ENCODE measurements at places on chromosomes 6 and 20. TPM values are rescaled to one million over a fixed set of nuclear protein-coding genes. Genes with fewer than 3 reads are reported as not detected.

- no peak overlapping the region for H3K4me3 ChIP-seq
- H3K4me1 ChIP-seq, result no peaks in the 10 kb centered on the region
- no peaks in the 10 kb centered on the region for H3K27me3 ChIP-seq
- H3K27ac ChIP-seq, result no peak overlapping the region
Observed at GRCh38 chr6:54898767-54899166, 52.2 kb downstream of the FAM83B start.

DNA sequence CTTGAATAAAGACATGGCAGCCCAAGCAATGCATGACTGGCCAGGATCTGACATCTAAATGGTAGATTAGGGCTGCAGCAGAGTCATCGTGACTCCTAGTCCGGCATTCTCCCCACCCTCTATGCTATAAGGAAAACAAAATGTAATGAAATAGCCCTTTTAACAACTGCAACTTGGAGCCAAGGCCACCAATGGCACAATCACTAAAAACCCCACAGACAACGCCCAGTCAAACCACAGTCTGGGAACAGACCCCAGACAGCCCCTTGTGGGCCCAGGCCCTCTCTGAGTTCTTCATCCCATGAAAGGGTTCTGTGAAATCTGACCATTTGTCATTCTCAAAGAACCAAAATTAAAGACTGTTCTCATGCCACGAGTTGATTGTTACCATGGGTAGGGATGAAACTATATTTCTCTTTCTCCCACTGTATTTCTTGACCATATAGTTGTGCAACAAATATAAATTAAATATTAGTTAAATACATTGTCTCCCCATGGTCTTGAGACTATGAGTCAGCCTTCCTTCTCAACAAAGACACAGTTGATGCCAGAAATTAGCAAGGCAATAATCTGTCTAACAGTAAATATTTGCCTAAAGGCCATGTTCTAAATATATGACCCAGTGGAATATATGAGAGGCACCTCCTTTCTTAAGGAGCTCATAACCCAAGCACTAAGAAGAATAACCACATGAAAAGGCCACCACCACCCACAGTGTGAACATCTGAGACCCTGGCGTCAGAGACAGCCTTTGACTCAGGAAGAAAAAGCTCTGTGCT lies 85.6 kb upstream of the SSTR4 start:
- DNase-seq, result no peak
- no peak overlapping the region for H3K4me3 ChIP-seq
- no peaks in the 10 kb centered on the region for H3K36me3 ChIP-seq
- no peak overlapping the region for H3K27ac ChIP-seq
- peaks cover 6% of the 10 kb centered on the region for H3K27me3 ChIP-seq

- no peak overlapping the region for H3K27ac ChIP-seq
- no peaks in the 10 kb centered on the region for H3K27me3 ChIP-seq
- peaks cover 6% of the 10 kb centered on the region for H3K4me1 ChIP-seq
- no peak for DNase-seq
Observed at GRCh38 chr6:11429577-11429976, 108.0 kb upstream of the TMEM170B start.

DNA sequence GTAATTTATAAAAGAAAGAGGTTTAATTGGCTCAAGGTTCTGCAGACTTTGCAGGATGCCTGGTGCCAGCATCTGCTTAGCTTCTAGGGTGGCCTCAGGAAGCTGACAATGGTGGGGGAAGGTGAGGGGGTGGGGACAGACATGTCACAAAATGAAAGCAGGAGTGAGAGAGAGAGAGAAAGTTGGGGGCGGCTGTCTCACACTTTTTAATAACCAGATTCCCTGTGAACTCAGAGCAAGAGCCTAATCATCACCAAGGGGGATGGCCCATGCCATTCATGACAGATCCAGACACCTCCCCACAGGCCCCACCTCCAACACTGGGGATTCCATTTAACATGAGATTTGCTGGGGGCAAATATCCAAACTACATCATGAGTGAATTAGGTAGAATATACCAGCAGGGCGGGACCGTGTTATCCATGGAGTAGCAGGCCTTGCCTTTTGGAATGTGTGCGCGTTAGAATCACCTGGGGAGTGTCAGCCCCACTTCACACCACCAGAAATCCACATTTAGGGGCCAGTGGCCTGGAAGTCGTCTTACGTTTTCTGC lies 258.8 kb downstream of the CDH4 start:
- no peaks in the 10 kb centered on the region for H3K36me3 ChIP-seq
- no peaks in the 10 kb centered on the region for H3K4me1 ChIP-seq
- no peak for DNase-seq

DNA sequence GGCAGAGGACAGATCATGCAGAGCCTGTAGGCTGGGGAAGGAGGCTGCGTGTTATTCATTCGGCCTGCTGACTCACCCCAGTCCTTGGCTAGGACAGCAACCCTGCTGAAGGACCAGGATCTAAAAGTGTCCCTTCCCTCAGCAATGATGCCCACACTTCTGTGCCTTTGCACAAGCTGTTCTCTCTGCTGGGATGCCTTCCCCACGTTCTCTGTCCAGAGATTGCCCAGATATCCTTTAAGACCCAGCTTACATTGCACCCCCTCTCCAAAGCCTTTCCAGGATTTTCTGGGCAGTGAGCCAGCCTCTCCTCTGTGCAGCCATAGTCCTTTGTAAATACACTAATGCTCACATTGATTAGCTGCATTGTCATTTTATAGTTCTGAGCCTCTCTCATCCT lies 99.3 kb upstream of the CHD6 start:
- no peak overlapping the region for H3K27ac ChIP-seq
- H3K27me3 ChIP-seq, result no peaks in the 10 kb centered on the region
- no peaks in the 10 kb centered on the region for H3K4me1 ChIP-seq

DNA sequence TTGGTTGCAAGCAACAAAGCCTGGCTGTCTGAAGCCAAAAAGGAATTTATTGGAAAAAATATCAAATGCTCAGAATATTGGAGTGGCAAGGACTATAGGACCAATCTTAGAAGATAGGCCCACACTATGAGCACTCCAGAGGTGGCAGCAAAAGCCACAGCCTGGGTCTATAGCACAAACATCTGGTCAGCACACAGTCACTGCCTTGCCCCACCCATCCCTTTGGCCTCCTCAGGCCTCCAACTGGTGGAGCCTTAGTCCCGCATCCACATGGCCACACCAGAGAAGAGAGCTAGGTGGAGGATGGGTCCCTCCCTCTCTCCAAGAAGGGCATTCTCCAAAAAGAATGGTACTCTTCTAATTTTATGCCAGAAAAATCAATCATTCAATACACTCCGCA lies 14.0 kb downstream of the NUDT3 start:
- H3K27me3 ChIP-seq, result no peaks in the 10 kb centered on the region
- no peaks in the 10 kb centered on the region for H3K4me1 ChIP-seq
- no peak for DNase-seq
- no peak overlapping the region for H3K27ac ChIP-seq
- H3K36me3 ChIP-seq, result no peaks in the 10 kb centered on the region
- no peak overlapping the region for H3K4me3 ChIP-seq

GRCh38 chr6:163782436-163783003 lies 368.0 kb downstream of the QKI start:
- H3K4me1 ChIP-seq, result no peaks in the 10 kb centered on the region
- H3K36me3 ChIP-seq, result no peaks in the 10 kb centered on the region
- H3K27ac ChIP-seq, result no peak overlapping the region
- DNase-seq, result no peak

GRCh38 chr6:15522026-15522425 lies 140.8 kb downstream of the DTNBP1 start:
- H3K27ac ChIP-seq, result no peak overlapping the region
- DNase-seq, result no peak
- H3K36me3 ChIP-seq, result peaks cover 75% of the 10 kb centered on the region

GRCh38 chr6:81242624-81243023 lies 509.9 kb downstream of the TENT5A start:
- no peak overlapping the region for H3K4me3 ChIP-seq
- no peaks in the 10 kb centered on the region for H3K4me1 ChIP-seq

- no peak overlapping the region for H3K27ac ChIP-seq
- DNase-seq, result no peak
- peaks cover 26% of the 10 kb centered on the region for H3K36me3 ChIP-seq
Observed at GRCh38 chr6:8420031-8420588, 15.2 kb downstream of the SLC35B3 start.

GRCh38 chr20:44460795-44461141 lies 14.9 kb upstream of the TTPAL start:
- peak; percentile 40 for DNase-seq
- H3K4me1 ChIP-seq, result no peaks in the 10 kb centered on the region
- H3K27me3 ChIP-seq, result no peaks in the 10 kb centered on the region
- H3K4me3 ChIP-seq, result no peak overlapping the region

DNA sequence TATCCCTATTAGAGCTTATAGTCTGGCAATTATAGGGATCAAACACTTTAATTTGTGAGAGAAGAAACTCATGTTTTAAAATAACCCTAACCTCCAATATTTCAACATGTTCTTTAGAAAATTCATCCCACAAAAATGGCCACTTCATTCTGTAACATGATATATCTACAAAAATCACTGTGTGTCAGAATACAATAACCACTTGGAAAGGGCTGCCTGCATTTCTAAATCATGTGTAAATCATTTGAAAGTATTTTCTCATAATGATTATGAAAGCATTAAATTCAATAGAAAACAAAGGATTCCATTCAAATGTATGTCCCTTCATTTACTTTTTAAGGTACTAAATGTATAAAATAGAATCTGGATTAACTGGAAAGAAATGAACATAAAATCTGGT lies 101.4 kb upstream of the NHSL1 start:
- no peaks in the 10 kb centered on the region for H3K4me1 ChIP-seq
- DNase-seq, result no peak
- no peaks in the 10 kb centered on the region for H3K27me3 ChIP-seq

- no peak overlapping the region for H3K27ac ChIP-seq
- H3K4me3 ChIP-seq, result no peak overlapping the region
- H3K36me3 ChIP-seq, result no peaks in the 10 kb centered on the region
- no peak for DNase-seq
- peaks cover 12% of the 10 kb centered on the region for H3K4me1 ChIP-seq
Observed at GRCh38 chr6:56593801-56594318, 48.8 kb downstream of the DST start.

DNA sequence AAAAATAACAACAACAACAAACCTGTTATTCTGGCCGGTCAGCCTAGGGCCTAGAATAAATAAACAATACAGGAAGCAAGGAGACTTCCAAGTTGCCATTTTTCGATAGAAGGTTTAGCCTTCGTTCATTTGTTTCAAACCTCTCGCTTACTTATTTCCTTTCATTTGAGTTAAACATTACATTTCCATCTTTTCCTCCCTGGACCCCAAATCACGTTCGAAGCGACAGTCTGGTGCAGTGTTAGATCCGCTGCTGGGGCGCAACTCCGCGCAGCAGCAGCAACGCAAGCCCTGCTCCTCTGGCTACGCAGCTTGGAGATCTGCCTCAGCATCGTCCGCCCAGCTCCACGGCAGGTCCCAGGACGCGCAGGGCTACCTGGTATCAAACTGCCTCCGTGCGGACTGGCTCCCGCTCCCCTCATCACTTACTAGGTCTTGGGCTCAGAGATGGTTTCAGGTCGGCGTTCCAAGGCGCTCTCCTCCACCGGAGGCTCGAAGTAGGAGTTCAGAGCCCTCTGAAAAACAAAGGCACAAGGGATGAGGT lies 530 bp downstream of the TDP2 start:
- peak; percentile 16 for DNase-seq
- H3K4me3 ChIP-seq, result peak overlapping the region; percentile 96
- peaks cover 33% of the 10 kb centered on the region for H3K4me1 ChIP-seq
- peak overlapping the region; percentile 82 for H3K27ac ChIP-seq
- peaks cover 31% of the 10 kb centered on the region for H3K36me3 ChIP-seq
- H3K27me3 ChIP-seq, result no peaks in the 10 kb centered on the region

DNA sequence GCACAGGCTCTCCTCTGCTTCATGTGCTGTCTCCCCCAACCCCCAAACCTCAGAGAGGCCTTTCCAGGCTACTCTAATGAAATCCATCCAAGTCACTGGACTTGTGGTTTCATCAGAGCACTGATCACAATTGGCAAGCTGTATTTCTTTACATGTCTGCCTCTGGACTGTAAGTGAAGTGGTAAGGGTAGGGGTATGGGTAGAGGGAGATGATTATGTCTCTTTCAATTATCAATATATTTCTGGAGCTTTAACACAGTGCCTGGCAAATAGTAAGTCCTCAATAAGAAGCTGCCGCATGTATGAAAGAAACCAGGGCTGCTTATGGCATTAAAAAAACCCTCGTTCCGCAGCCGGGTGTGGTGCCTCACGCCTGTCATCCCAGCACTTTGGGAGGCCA lies 5.4 kb downstream of the TRERF1 start:
- no peaks in the 10 kb centered on the region for H3K27me3 ChIP-seq
- H3K4me1 ChIP-seq, result peaks cover 62% of the 10 kb centered on the region
- H3K4me3 ChIP-seq, result no peak overlapping the region
- no peak overlapping the region for H3K27ac ChIP-seq
- H3K36me3 ChIP-seq, result no peaks in the 10 kb centered on the region

GRCh38 chr20:36421641-36422040 lies 115.5 kb downstream of the DLGAP4 start:
- no peaks in the 10 kb centered on the region for H3K4me1 ChIP-seq
- no peak overlapping the region for H3K4me3 ChIP-seq
- no peak overlapping the region for H3K27ac ChIP-seq
- H3K36me3 ChIP-seq, result no peaks in the 10 kb centered on the region
- no peak for DNase-seq

GRCh38 chr6:87574237-87574804 lies 15.5 kb downstream of the RARS2 start:
- no peak overlapping the region for H3K27ac ChIP-seq
- H3K4me3 ChIP-seq, result no peak overlapping the region
- H3K27me3 ChIP-seq, result no peaks in the 10 kb centered on the region
- DNase-seq, result no peak
- peaks cover 6% of the 10 kb centered on the region for H3K36me3 ChIP-seq
- peaks cover 17% of the 10 kb centered on the region for H3K4me1 ChIP-seq

DNA sequence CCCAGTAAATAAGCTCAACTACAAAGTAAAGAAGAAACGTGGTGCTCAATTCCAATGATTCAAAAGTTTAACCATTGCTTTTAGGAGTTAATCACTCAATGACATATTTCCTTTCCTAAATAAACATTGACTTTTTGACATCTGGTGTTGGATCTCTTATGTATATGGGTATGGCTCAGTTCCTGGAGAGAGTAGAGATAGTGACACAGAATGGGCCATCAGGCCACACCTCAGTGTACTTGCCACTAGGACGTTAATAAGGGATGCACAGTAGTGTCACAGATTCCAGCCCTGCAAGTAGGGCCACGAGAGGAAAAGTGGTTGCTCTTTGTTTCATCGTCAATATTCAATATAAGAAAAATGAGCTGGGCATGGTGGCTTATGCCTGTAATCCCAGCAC lies 48.9 kb upstream of the TXNDC5 start:
- no peaks in the 10 kb centered on the region for H3K27me3 ChIP-seq
- H3K4me1 ChIP-seq, result no peaks in the 10 kb centered on the region
- H3K27ac ChIP-seq, result no peak overlapping the region
- H3K4me3 ChIP-seq, result no peak overlapping the region
- DNase-seq, result no peak

WFDC11 gene
- not detected for total RNA-seq

ID1 gene
- total RNA-seq, result 24.2 TPM

MYL9 gene
- total RNA-seq, result not detected

SLC39A7 gene
- 8.6 TPM for total RNA-seq

RBPJL gene
- not detected for total RNA-seq

BMP7 gene
- not detected for total RNA-seq

ECI2 gene
- total RNA-seq, result 25.6 TPM

SMLR1 gene
- not detected for total RNA-seq

GRM4 gene
- 0.08 TPM for total RNA-seq

OR2B6 gene
- total RNA-seq, result not detected

OTOR gene
- not detected for total RNA-seq

PLA2G7 gene
- not detected for total RNA-seq
